Body of pancreas (tissue), 4 donors: ENCODE measurements at places on chromosomes 1 and 21. TPM values are rescaled to one million over a fixed set of nuclear protein-coding genes. Genes with fewer than 3 reads are reported as not detected.

DNA sequence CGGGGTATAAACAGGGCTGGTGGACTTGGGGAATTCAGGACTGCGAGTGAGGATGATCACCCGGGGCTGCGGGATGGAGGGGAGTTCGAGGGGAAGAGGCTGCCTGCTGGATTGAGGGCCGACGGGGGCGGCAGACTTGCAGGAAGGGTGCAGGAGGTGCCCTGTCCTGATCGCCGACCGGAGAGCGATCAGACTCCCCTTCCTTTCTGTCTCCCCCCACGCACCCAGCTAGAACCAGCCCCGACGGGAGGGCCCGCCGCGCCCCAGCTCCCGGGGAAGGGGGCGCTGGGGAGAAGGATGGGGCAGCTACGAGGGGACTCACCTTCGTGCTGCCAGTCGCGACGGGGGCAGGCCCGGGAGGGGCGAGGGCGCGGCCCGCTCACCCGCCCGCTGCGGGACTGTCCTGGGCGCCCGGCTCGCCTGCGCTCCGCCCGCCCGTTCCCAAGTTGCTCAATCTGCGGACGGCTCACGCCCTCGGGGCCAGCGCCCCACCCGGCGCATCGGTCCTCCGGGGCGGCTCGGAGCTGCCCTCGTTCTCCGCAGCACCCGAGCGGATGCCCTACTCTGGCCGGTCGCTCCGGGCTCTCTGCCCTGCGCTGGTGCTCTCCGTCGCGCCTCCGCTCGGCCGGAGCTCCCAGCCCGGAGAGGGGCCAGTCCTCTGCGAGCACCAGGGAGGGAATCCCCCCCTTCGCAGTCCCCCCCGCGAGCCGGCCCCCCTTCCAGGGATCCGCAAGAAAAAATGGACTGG is at the start of gene RSPO1:
Gene RSPO1, minus strand, starts transcription at position 649 of the 748 bp plus-strand sequence. CDS start 5,231 bp downstream, outside the sequence.
- H3K27ac ChIP-seq, result no peak within 1 kb of the TSS
- no peaks in the 10 kb centered on the region for H3K27me3 ChIP-seq

DNA sequence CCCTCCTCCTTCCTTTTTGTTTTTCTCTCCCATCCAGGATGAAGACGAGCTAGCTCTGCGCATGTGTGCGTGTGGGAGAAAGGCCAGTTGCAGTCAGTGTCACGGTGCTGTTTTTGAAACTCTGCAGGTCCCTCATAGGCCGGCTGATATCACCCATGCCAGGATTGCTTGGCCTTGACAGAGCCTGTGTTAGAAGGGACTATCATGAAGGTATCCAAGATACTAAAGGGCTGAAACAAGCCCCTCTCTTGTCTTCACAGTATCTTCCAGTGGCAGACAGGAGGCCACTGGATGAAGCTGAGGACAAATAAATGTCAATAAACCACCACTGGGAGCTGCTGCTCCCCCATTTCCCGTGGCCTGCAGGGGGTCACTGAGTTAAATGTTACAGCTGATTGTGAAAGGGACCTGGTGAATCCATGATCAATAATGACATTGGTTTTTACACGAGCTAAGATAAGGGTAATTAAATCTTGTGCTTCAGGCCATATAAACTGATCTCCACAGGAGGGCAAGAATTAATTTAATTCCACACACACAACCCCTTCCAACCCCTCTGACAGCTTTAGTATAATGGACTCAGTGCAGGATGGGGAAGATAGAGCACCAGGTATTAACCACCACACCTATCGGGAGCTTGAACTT is 64.6 kb upstream of the TARBP1 start:
- H3K27ac ChIP-seq, result peak overlapping the region; percentile 98
- no peak overlapping the region for H3K4me3 ChIP-seq
- DNase-seq, result peak; percentile 62
- H3K4me1 ChIP-seq, result peaks cover 56% of the 10 kb centered on the region

DNA sequence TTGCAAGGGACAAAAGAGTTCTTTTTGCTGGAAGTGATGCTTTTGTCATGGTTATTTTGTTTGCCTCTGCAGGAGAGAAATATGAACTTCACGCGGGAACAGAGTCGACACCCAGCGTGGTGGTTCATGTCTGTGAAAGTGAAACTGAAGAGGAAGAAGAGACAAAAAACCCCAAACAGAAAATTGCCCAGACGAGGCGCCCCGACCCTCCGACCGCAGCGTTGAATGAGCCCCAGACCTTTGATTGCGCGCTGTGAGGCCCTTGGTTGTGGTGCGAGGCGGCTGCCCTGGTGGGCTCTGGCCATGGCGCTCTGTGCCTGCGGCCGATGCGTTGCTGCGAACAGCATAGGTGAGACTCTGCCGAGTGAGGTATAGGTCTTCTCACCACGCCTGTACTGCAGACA is 20.9 kb upstream of the NCMAP start:
- DNase-seq, result no peak
- no peak overlapping the region for H3K27ac ChIP-seq
- H3K4me1 ChIP-seq, result no peaks in the 10 kb centered on the region
- no peak overlapping the region for H3K4me3 ChIP-seq
- no peaks in the 10 kb centered on the region for H3K27me3 ChIP-seq

GRCh38 chr1:23184212-23184934 is 15.7 kb upstream of the LUZP1 start:
- no peak overlapping the region for H3K4me3 ChIP-seq
- no peaks in the 10 kb centered on the region for H3K36me3 ChIP-seq
- no peaks in the 10 kb centered on the region for H3K27me3 ChIP-seq
- peak; percentile 33 for DNase-seq
- peaks cover 5% of the 10 kb centered on the region for H3K4me1 ChIP-seq
- H3K27ac ChIP-seq, result no peak overlapping the region

- H3K27me3 ChIP-seq, result no peaks in the 10 kb centered on the region
- no peak overlapping the region for H3K4me3 ChIP-seq
- DNase-seq, result no peak
- H3K27ac ChIP-seq, result no peak overlapping the region
These were observed 62.0 kb downstream of the MRPS6 start for GRCh38 chr21:34135330-34135729.

DNA sequence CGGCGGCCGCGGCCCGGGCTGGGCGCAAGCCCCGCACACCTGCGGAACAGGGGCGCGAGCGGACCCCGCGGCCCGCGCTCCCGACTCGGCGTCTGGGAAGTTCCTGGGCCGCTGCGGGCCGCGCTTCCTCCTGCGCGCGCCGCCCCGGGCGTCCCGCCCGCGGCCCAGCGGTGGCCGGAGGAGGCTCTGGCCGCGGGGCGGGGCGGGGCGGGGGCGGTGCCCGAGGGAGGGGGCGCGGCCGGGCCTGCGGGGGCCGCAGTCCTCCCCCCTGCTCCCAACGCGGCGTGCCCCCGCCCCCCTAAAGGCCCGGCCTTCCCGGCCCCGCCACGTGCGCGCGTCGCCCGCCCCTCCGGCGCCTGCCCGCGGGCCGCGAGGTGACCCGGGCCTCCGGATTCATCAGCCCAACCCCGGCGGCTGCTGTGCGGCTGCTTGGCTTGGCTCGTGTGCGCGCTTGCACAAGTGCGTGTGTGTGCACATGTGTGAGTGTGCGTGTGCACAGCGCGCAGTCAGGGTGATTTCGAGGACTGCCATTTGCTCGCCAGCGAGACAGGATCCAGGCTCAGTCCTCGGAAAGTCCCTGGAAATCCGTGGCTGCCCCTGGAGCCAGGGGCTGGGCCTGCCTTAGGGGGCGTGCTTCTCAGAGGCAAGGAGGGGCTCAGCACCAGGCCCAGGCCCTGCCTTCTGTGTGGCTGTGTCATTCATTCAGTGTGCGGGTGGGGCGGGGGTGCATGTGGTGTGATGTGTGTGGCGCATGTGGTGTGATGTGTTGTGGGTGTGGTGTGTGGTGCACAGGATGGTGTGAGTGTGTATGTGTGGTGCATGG is at the start of gene C2CD2:
Gene C2CD2, minus strand, starts transcription at position 188 of the 823 bp plus-strand sequence. CDS start 370 bp downstream, outside the sequence.
- DNase-seq, result peak; percentile 65
- no peaks in the 10 kb centered on the region for H3K36me3 ChIP-seq

GRCh38 chr1:151175863-151176262 is at the start of gene TMOD4:
Gene TMOD4, minus strand, starts transcription at chr1:151175981. Its CDS starts 1,106 bp downstream, at chr1:151174875.
- H3K4me3 ChIP-seq, result no peak within 1 kb of the TSS
- no peak for DNase-seq
- no peaks in the 10 kb centered on the region for H3K27me3 ChIP-seq
- H3K27ac ChIP-seq, result no peak within 1 kb of the TSS

KLF17 gene
- not detected for total RNA-seq

GRCh38 chr1:196308176-196308575 is 300.1 kb downstream of the KCNT2 start:
- H3K27me3 ChIP-seq, result no peaks in the 10 kb centered on the region
- H3K4me1 ChIP-seq, result no peaks in the 10 kb centered on the region
- no peaks in the 10 kb centered on the region for H3K36me3 ChIP-seq
- no peak overlapping the region for H3K27ac ChIP-seq

DNA sequence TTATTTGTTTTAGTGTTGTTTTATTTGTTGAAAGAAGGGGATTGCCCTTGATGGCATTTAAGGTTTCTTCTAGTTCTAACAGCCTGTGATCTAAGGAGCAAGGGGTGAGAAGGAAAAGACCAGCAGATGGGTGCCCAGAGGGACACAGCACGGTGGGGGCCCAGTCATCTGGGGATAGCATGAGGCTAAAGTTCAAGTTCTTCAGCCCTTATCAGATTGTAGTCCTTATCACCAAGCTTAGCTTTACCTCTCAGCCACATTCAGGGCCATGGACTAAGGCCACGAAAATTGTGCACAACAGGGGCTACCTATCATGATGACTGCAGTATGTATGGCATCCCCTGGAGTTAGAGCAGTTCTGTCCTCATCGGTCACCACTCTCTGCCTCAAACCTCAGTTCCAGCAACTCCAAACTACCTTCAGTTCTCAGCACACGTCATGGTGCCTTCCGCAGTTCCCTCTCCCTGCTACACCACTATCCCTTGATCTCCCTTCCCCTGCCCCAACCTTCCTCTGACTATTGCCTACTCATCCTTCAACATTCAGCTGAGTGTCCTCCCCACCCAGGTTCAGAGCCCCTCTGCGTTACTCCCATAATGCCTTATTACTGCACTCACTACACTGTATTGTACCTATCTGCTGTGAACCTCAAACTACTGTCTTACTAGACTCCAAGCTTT is 36.4 kb downstream of the ATF3 start:
- no peak overlapping the region for H3K4me3 ChIP-seq
- no peaks in the 10 kb centered on the region for H3K36me3 ChIP-seq
- H3K4me1 ChIP-seq, result no peaks in the 10 kb centered on the region
- no peaks in the 10 kb centered on the region for H3K27me3 ChIP-seq

MAP1LC3C gene
- total RNA-seq, result 9.6 TPM

- H3K27ac ChIP-seq, result no peak overlapping the region
- H3K4me3 ChIP-seq, result no peak overlapping the region
- H3K4me1 ChIP-seq, result peaks cover 60% of the 10 kb centered on the region
These were observed 50.2 kb upstream of the ACTRT2 start for GRCh38 chr1:2971101-2971501.

DNA sequence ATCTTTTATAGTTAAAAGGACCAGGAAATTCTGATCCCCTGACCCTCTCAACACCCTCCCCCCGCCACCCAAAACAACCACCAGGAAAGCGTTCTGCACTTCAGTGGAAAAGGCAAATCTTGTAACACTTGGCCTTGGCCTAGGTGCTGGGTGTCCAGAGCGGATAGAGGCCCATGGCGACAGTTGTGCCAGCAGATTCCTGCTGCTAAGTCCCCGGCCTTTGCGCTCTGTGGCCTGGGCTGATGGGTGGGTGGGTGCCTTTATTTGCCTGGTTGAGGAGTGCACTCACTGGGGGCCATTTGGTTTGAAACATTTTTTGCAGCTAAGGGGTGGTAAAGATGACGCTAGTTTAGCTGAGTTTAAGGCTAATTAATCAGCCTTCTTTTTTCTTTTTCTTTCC is 127.9 kb upstream of the ERRFI1 start:
- H3K4me3 ChIP-seq, result no peak overlapping the region
- peak overlapping the region; percentile 56 for H3K27ac ChIP-seq
- no peaks in the 10 kb centered on the region for H3K36me3 ChIP-seq
- peaks cover 7% of the 10 kb centered on the region for H3K4me1 ChIP-seq
- H3K27me3 ChIP-seq, result no peaks in the 10 kb centered on the region

DNA sequence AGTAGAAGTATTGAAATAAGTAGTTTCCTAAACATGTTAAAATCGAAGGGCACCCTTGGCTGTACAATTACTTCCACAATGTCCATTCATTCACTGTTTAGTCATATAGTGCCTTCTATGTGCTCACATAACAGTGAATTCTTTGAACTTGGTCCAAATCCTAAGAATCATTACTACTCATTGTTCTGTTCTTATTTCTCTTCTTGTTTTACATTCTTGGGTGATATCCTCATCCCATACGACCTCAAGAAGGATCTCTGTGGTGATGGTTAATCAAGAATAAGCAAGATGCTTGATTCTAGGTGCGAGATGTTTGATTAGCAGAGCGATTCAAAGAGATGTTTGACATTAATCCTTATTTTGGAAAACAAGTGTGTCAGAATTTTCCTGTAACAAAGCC is 667.4 kb upstream of the ZP4 start:
- H3K27ac ChIP-seq, result no peak overlapping the region
- H3K4me3 ChIP-seq, result no peak overlapping the region
- no peaks in the 10 kb centered on the region for H3K4me1 ChIP-seq
- H3K27me3 ChIP-seq, result no peaks in the 10 kb centered on the region

DNA sequence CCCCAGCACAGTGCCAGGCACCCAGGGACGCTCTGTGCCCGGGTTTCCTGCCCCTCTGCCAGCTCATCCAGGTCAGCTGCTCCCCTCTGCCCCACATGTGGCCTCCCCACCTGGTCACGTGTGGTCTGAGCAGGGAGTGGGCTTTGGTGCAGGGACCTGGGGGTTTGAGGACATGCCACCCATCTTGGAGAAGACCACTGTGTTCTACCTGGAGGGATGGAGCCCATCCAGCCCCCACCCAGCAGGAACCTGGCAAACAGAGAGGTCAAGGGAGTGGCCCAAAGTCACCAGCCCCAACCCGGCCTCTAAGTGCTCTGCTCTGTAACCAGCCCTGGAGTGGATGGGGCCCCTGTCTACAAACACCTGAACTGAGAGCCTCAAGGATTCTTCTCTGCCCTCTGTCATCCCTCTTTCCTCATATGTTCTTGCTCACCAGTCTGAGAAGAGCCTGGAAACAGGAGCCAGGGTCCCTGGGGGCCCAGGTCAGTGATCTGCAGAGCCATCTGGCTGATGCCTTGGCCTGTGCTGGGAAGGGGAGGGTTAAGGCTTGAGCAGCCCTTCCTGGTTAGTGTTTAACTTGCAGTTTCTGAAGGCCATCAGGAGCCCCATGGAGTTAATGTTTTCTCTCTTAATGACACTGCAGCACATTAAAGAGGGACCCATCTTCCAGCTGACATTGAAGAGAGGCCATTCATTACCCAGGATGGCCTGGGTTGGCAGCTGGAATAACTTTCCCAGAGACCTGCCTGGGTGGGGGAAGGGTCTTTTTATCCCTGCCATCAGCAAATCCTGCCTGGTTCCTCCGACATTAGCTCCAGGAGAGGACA is 235.4 kb downstream of the PTPRU start:
- DNase-seq, result no peak
- no peaks in the 10 kb centered on the region for H3K36me3 ChIP-seq
- H3K4me3 ChIP-seq, result no peak overlapping the region
- H3K27ac ChIP-seq, result no peak overlapping the region
- peaks cover 13% of the 10 kb centered on the region for H3K4me1 ChIP-seq
- H3K27me3 ChIP-seq, result no peaks in the 10 kb centered on the region

DNA sequence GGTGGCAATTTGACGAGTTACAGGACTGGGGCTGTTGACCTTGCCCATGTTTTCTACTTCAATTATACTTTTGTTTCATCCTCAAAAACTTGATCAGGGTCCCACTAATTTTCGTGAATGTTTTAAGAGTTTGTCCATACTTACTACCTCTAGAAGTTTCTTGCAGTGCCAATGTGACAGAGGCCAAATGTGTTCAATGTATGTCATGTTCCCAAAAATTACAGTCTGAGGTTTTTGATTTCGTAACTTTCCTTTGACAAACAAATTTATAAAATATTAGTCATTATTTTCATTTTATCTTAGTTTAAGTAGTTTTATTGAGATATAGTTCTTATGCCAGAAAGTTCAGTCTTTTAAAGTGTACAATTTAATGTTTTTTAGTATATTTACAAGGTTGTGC is 15.3 kb downstream of the VPS13D start:
- no peak for DNase-seq
- no peak overlapping the region for H3K4me3 ChIP-seq
- no peaks in the 10 kb centered on the region for H3K27me3 ChIP-seq
- H3K4me1 ChIP-seq, result no peaks in the 10 kb centered on the region
- H3K27ac ChIP-seq, result no peak overlapping the region

NCF2 gene
- total RNA-seq, result 9.6 TPM

NHLH1 gene
- total RNA-seq, result not detected
